Islet precursor cell (in vitro differentiated cells): ENCODE measurements at places on chromosomes 6 and 20.

DNA sequence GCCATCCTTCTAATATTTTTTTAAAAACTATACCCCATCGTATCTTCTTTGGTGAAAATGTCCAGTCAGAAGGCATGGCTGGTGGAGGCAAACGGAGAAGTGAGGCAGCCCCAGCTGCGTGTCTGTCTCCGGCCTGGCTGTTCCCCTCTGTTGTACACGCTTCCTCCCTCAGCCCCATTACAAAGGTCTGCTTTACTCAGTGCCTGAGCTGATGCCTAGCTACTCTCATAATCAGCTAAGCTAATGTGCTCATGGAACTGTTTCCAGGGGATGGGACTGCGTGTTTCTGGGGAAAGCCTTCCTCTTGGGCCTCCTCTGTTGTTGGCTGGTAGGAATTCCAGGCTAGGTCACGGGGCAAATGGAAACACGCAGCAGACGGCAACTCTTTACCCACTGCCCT lies 67.3 kb downstream of the PPP1R3G start:
- no peak for DNase-seq

DNA sequence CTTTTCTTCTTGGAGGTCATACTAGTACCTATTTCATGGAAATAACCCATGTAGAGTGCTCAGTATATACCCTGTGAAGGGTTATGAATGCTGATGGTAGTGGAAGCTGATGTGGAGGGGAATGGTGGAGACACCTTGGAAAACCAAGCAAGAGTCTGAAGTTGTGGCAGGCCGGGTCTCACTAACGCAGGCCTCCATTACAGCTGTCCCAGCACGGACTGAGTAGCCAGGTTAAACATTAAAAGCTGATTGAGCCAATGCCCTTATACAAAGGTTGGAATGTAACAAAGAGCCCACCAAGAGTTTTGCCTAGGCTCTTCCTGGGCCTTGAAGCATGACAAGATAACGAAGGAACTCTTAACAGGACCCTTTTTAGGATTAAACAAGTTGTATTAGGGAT lies 2.1 kb upstream of the PCMTD2 start:
- no peak for DNase-seq

GRCh38 chr6:145468534-145468933 lies 266.8 kb downstream of the EPM2A start:
- no peak for DNase-seq

- DNase-seq: no peak
Observed at GRCh38 chr6:55023230-55023629, 151.1 kb upstream of the HCRTR2 start.

DNA sequence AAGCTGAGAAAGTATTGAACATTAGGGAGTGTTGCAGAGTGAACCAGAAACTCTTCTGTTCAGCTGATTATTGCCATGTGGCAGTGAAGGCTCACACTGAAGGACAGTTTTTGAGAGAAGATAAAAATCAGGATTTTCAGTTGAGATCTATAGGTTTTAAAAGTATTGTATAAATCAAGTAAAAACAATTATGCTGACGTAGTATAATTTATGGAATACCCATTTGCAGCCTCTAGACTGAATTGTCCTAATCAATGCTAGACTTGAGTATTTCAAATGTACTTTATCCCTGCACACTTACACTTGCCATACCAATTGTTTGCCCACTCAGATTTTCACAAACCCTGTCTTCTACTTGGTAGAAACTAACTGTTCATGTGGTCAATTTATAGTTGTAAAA lies 245.8 kb downstream of the FRK start:
- no peak for DNase-seq

DNA sequence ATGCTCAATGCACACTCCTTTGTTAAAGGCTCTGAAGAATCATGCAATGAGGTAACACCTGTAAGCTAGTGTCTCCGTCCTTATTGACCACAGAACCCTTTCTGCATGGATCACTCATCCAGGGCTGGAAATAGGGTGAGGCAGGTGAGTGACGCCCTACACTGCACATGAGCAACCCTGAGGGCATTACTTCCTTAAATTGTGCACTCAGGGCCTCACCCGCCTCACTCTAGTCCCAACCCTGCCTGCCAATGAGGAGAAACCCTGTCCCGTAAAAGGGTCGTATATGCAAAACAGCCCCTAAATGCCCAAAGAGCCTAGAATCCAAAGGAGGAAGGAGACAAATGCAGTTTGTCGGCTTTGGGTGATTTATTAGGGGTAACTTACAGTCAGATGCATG lies 33.6 kb upstream of the NOP56 start:
- peak; percentile 26 for DNase-seq

DNA sequence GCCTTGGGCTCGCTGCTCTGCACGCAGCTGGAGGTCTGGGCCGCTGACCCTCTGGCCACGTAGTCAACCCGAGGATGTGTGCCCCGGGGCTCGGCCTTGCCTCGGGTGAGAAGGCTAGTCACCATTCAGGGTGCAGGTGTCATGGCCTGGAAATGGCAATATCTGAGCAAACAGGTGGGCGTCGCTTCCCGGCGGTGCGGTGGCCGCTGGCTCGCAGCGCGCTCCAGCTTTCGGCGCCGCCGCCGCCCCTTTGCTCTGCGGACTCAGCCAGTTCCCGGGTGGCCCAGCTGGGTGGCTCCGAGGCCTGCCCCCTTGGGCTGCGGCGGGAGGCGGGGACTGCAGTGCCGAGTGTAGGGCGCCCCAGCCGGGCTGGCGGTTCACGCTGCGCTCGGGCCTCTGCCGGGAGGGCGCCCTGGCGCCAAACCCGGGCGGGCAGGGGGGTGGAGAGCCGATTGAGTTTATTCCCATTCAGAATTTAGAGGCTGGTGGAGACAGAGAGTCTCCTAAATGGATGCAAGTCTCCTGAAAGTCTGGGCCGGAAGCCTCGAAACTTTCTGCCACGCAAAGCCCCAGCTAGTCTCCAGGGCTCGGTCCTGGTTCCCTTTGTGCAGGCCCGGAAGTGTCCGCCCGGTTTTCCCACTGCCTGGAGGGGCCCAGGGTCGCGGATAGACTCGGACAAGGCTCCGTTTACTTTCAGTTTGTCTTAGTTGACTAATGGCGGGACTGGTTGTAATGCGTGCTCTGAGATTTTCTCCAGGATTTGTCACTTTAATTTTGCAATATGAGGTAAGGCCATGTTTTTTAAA lies 11.3 kb upstream of the TFAP2A start:
- DNase-seq: peak; percentile 86
